ENCODE measurements at places on chromosomes 6 and 20. TPM values are rescaled to one million over a fixed set of nuclear protein-coding genes. Genes with fewer than 3 reads are reported as not detected.

The TPBG gene
- total RNA-seq = 19.3 TPM

The PPP1R11 gene
- total RNA-seq = 60.0 TPM

The TRIM31 gene
- total RNA-seq = 0.39 TPM

The BIRC7 gene
- 0.64 TPM for total RNA-seq

The C6orf89 gene
- 53.3 TPM for total RNA-seq

The HLA-DMA gene
- 159 TPM for total RNA-seq

The HCK gene
- 30.8 TPM for total RNA-seq

DNA sequence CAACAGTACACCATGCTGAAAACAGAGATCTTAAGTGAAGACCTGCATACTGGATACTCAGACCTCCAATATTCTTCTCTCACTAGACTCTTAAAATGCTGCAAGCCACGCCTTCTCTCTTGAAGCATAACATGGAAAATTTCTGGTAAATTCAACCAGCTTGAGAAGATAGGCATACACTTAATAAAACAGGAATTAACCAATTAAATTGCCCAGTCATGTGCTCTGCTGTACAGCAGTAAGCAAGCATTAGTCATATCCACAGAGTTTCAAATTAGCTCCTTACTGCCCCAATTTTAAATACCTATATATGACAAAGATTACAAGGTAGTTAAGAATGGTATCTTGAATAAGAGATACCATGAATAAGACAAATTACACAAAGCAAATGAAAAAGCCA lies 53.8 kb downstream of the C6orf58 start:
- no peak for DNase-seq

DNA sequence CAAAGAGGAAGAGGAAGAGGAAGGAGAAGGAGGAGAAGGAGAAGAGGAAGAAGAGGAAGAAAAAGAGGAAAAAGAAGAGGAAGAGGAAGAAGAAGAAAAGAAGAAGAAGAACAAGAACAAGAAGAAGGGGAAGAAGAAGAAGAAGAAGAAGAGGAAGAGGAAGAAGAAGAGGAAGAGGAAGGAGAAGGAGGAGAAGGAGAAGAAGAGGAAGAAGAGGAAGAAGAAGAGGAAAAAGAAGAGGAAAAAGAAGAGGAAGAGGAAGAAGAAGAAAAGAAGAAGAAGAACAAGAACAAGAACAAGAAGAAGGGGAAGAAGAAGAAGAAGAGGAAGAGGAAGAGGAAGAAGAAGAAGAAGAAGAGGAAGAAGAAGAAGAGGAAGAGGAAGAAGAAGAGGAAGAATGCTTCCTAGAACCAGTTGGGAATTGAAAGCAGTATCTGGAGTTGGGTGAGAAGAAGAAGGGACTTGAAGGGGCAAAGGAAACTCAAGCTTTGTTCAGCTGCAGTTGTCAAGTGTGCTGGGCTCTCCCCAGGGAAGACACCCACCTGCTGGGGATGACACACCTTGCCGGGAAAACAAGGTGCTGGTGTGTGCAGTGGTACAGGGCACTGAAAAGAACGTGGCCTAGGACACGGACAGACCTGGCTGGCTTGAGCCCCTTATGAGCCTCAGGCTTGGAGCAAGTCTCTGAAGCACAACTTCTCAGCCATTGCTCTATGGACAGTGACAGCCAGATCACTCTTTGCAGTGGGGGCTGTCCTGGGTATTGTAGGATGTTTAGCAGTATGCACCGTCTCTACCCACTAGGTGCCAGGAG lies 30.1 kb upstream of the ARFGEF2 start:
- DNase-seq = no peak

- DNase-seq = no peak
Measured at GRCh38 chr6:80647156-80647555, 540.7 kb downstream of the BCKDHB start.

GRCh38 chr6:158018851-158019361 lies 37.2 kb downstream of the SYNJ2 start:
- peak; percentile 42 for DNase-seq

DNA sequence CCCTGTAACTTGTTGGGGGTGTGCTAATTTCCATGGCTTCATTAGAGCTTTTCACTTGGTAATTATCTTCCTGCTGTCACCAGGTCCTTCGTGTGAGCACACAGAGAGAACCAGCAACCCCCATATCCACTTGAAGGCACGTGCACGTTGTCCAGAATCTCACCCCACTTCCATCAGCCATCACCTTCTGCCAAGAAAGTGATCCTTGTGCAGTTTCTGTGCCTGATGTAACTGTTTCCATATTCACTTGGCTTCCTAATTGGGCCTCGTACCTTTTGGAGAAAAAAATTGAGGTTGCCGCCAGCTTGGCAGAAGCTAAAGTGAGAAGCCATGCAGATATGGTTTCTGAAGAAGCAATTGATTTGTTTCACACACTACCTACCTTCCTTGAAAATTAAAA lies 153.7 kb upstream of the TSHZ2 start:
- no peak for DNase-seq

GRCh38 chr6:16450821-16451220 lies 212.4 kb downstream of the GMPR start:
- DNase-seq = no peak
